GM06990 (cell line): ENCODE measurements at places on chromosomes 5 and 9.

- no peak for DNase-seq
Measured at GRCh38 chr9:112241491-112241890, 66.4 kb upstream of the SUSD1 start.

GRCh38 chr9:18499980-18500379, 26.0 kb downstream of the ADAMTSL1 start:
- no peak for DNase-seq

DNA sequence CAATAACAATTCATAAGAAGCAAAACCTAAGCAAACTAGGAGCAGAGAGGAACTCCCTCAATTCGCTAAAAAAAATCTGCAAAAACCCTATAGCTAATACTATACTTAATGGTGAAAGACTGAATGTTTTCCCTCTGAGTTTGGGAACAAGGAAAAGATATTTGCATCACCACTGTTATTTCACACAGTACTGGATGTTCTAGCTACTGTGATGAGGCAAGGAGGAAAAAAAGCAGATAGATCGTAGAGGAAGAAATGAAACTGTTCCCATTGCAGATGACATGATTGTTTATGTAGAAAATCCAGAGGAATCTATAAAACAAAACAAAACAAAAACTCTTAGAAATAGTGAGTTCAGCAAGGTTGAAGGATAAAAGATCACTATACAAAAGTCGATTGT, 116.7 kb downstream of the PHF2 start:
- no peak for DNase-seq

- no peak for DNase-seq
Measured at GRCh38 chr5:91293131-91293530, 90.0 kb downstream of the ARRDC3 start.

GRCh38 chr5:105057001-105057436, 1494.4 kb upstream of the NUDT12 start:
- DNase-seq: no peak

- no peak for DNase-seq
Measured at GRCh38 chr9:221989-222776, 7.5 kb downstream of the DOCK8 start.

- DNase-seq: no peak
Measured at GRCh38 chr5:67815455-67816391, 399.8 kb upstream of the PIK3R1 start.

GRCh38 chr5:52771343-52772039, 16.2 kb upstream of the ITGA1 start:
- no peak for DNase-seq

DNA sequence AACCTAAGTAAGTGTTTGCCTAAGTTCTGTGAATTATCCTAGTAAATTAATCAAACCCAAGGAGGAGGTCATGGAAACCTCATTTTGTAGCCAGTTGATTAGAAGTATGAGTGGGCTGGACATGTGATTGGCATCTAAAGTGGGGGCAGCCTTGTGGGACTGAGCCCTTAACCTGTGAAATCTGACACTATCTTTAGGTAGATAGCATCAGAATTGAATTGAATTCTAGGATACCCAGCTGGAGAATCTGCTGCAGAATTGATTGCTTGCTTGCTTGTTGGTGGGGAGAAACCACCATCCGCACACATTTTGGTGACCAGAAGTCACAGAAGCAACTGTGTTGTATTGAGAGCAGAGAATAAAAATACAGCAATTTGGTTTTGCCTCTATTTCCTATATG, 97.0 kb downstream of the FBXL7 start:
- no peak for DNase-seq

- DNase-seq: no peak
Measured at GRCh38 chr5:6767481-6768063, 54.3 kb downstream of the TENT4A start.

DNA sequence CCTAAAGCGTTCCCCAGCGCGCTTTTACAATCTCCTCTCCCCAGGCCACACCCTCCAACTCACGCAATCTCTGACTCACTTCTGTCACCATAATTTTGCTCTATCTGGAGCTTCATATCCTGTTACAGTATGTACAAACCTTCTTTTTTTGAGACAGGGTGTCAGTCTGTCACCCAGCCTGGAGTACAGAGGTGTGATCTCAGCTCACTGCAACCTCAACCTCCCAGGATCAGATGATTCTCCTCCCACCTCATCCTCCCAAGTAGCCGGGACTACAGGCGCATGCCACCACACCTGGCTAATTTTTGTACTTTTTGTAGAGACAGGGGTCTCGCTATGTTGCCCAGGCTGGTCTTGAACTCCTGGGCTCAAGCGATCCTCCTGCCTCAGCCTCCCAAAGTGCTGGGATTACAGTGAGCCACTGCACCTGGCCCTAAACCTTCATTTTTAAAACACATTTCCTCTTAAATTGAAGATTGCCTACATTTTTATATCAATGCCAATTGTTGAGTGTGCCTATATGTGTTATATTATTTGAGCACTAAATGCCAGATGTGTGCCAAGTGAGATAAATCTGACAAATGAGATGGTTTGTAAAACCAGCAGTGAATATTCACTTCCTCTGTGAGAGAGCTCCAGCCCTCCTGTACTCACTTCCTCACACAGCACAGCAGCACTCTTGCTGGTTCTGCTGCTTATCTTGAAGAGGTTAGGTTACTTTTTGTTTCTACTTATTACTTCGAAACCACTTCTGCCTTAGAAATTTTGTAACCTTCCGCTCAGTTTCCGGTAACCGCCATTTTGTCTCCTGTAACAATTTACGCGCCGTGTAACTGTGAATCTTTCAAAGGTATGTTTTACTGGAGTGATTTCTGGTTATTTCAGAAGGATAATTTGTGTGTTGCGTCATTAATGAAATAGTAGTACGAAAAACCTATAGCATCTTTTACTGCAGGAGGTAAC, 57.9 kb downstream of the DOCK8 start:
- DNase-seq: peak; percentile 75

DNA sequence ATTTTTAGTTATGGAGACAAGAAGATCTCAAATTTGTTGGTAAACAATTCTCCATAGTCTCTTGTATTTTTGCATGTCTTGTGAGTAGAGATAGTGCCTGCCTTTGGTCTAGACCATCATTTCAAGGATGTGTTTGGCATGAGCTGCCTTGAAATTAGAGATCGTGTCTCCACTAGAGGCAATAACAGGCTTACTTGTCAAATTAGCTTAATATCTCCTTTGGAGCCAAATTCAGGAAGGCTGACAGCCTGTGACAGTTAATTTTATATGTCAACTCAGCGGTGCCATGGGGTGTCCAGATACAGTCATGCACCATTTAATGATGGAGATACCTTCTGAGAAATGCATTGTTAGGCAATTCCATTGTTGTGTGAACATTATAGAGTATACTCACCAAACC, 24.8 kb upstream of the PRDM9 start:
- no peak for DNase-seq

GRCh38 chr9:22446589-22446949, at the start of gene DMRTA1:
Gene DMRTA1, plus strand, starts transcription at chr9:22446824. Its CDS starts 242 bp downstream, at chr9:22447066.
- DNase-seq: no peak
